ENCODE measurements at places on chromosomes 1 and 21. TPM values are rescaled to one million over a fixed set of nuclear protein-coding genes. Genes with fewer than 3 reads are reported as not detected.

Gene APOBEC4
- total RNA-seq = not detected

Gene SLAMF1
- total RNA-seq = 0.79 TPM

Gene YBX1
- total RNA-seq = 672 TPM

Gene VWA5B1
- total RNA-seq = 0.11 TPM

Gene FAM20B
- 70.1 TPM for total RNA-seq

Gene KCNH1
- total RNA-seq = not detected

Gene OVAAL
- 4.2 TPM for total RNA-seq

Gene SLC25A34
- 27.6 TPM for total RNA-seq

Gene STUM
- 1.7 TPM for total RNA-seq

Gene SNAP47
- 34.7 TPM for total RNA-seq

Gene CFAP45
- not detected for total RNA-seq

Gene C1orf116
- total RNA-seq = 3.3 TPM

Gene PYHIN1
- total RNA-seq = 0.23 TPM

Gene OR2T33
- not detected for total RNA-seq

Gene SYT2
- total RNA-seq = 0.07 TPM

Gene RGS13
- 0.45 TPM for total RNA-seq

Gene TRIM17
- total RNA-seq = 0.93 TPM

Gene SLC6A9
- total RNA-seq = 1.1 TPM

Gene TNNT2
- 5,987 TPM for total RNA-seq

Gene S100A3
- total RNA-seq = 0.58 TPM

Gene TCHH
- total RNA-seq = 0.05 TPM

Gene NBPF4
- not detected for total RNA-seq

Gene PTGER3
- total RNA-seq = 11.6 TPM

Gene VSIG8
- not detected for total RNA-seq

Gene CRB1
- total RNA-seq = 0.22 TPM

Gene PCBP3
- total RNA-seq = 3.3 TPM

Gene RAD54L
- not detected for total RNA-seq

Gene KRTAP11-1
- total RNA-seq = not detected

Gene RGL1
- 15.5 TPM for total RNA-seq

Gene OR14K1
- not detected for total RNA-seq

Gene RAB29
- total RNA-seq = 14.8 TPM

Gene HMGCS2
- total RNA-seq = 15.5 TPM

Gene OR2L8
- not detected for total RNA-seq

Gene NBPF1
- total RNA-seq = 16.2 TPM

Gene HMGB4
- not detected for total RNA-seq

Gene ADGRB2
- 10.8 TPM for total RNA-seq

Gene DENND2C
- 2.4 TPM for total RNA-seq

Gene RBM11
- total RNA-seq = not detected

Gene CZIB
- total RNA-seq = 50.6 TPM

Gene CELA2A
- total RNA-seq = not detected

Gene NBPF6
- not detected for total RNA-seq

Gene MCOLN2
- total RNA-seq = not detected

Gene GBP1
- total RNA-seq = 4.9 TPM

Gene ZNF683
- total RNA-seq = not detected

Gene LCE1D
- total RNA-seq = not detected

Gene HEYL
- 9.1 TPM for total RNA-seq

Gene KMO
- 0.15 TPM for total RNA-seq

Gene SOX13
- 14.4 TPM for total RNA-seq

Gene SMPDL3B
- not detected for total RNA-seq

Gene ASTN1
- 0.38 TPM for total RNA-seq

Gene LCE6A
- not detected for total RNA-seq

Gene UTS2
- not detected for total RNA-seq

Gene ELF3
- total RNA-seq = 1.6 TPM

Gene ZSCAN20
- 6.4 TPM for total RNA-seq

Gene NOTCH2
- 16.3 TPM for total RNA-seq

Gene PADI2
- total RNA-seq = 2.0 TPM

Gene CLDN17
- not detected for total RNA-seq

Gene GPR3
- total RNA-seq = 1.4 TPM

Gene OR2T6
- total RNA-seq = not detected

Measured in heart left ventricle (tissue), 16 donors.